Activated CD4-positive, alpha-beta T cell treated with anti-CD3 and anti-CD28 coated beads, Interleukin-2, amount 50 U/mL, for 48 hours (primary cell): ENCODE measurements at places on chromosomes 3 and 15.

DNA sequence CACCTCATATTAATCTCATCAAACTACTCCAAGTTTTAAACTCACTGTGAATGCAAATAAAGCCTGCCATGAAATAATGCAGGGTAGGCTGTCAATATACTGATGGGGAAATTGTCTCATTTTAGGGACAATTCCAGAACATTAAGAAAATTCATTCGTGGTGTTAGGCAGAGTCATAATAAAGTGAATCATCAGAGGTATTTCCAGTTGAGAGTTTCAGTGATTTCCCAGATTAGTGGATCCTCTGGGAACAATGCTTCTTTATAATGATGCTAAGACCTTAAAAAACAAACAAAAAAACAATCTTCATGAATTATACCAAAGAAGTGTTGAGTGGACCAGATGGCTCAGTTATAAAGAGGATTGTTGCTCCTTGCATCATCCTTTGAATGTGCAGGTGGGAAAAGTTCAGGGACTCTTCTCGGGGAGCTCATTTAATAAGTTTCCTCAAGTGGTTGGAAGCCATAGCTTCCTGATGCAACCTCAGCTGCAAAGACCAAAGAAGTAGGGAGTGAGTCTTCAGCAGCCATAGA lies 360.9 kb upstream of the TRIM42 start:
- DNase-seq: no peak

DNA sequence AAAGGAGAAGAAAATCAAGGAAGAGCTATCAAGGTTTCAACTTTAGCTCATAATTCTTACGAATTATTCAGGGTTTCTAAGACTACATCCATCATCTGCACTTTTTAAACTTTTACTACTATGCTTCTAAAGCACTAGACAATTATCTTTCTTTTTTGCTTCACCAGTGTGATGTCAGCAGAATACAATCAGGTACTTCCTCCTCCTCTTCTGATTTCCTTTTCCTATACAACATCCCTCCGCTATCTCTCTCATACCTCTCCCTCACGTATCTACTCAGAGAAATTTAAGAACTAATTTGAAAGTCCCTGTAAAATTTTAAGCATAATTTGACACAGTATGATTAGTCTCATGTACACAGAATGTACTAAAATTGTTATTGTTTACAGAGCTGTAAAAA lies 47.3 kb upstream of the USP50 start:
- no peak for DNase-seq

- DNase-seq: peak; percentile 3
These were observed 177.0 kb downstream of the ERC2 start for GRCh38 chr3:56291244-56291680.

DNA sequence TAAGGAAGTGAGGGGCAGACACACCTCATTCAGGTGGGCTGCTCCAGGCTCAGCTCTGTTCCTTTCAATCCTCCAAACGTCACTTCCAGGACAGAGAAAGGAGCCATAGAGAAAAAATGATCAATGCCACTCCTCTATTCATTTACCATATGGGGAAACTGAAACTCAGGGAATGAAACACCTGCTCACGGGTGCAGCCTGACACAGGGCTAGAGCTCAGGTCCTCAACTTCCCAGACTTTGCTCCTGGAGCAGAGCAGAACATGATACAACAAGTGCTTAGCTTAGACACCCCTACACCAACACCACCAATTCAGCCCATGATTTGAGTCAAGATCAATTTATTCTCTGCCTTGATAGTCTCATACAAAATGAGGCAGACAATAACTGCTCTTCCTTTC lies 58.5 kb upstream of the LPP start:
- DNase-seq: no peak

GRCh38 chr15:56631765-56632164 lies 101.5 kb downstream of the ZNF280D start:
- no peak for DNase-seq

- peak; percentile 5 for DNase-seq
These were observed 55.4 kb downstream of the BOC start for GRCh38 chr3:113266738-113267137.
